SK-N-DZ (cell line): ENCODE measurements at places on chromosomes 3 and 15.

GRCh38 chr3:194395212-194395611, 3.9 kb downstream of the GP5 start:
- no peak for DNase-seq

DNA sequence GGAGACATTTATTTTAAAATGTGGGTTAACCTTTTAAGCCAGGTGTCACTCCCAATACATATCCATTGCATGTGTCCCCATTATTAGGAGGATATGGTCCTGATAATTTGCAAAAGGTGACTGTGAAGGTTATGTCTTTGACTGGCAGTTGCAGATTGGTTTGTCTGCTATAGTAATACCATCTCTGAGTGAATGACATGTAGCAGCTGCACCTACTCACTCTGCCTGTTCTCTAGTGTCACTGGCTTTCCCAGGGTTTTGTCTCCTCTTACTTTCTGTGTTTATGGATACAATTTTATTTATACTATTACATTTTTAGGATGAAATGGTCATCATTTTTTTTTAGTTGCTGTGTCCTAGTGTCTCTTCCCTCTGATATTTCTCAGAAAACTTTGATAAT, 393.2 kb downstream of the C3orf38 start:
- no peak for DNase-seq

DNA sequence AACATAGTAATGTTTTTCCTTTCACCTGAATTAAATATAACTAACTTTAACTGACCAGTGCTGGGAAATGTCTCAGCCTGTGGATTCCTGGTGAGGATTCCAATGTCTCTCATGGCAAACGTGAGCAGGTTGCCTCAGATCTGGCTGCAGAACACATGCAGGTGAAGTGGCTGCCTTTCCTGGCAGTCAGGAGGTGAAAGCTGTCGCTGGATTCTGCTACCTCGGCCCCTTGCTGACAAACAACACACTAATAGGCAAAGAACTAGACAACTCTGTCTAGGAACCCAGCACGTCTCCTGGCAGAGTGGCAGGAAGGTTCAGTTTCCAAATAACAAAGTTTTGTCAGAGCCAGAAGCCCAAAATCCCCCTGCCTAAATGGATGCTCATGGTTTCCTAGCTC, 400.8 kb upstream of the PPP2R3A start:
- DNase-seq: no peak

DNA sequence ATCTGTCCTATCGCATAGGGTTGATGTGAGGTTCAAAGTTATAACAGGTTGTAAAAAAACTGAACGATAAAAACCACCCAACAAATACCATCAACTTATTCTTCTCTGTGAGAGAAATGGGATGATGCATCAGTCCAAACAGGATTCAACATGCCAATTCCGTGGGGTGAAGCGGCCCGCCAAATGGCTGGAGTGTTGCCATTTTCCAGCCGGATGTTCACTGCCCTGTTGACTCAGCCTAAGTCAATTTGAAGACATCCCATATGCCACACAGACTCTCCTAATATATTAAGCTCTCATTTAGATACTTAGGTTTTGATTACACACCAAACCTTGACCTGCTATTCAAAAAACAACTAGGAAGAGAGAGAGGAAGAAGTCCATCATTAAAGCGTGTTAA, 311.1 kb downstream of the VPS13C start:
- no peak for DNase-seq

DNA sequence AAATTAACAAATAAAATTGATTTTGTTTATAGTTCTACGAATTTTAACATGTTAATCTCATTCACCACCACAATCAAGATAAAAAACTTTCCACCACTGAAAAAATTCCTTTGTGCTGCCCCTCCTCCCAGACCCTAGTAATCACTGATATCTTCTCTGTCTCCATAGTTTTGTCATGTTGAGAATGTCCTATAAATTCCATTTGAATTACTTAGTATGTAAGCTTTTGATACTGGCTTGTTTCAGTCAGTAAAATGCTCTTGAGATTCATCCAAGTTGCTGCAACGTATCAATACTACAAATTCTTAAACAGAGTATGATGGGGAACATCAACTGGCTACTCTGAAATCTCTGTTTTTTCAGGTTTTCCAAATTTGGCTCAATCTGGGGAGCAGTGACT, 129.6 kb downstream of the CTNNB1 start:
- DNase-seq: no peak

- no peak for DNase-seq
Observed at GRCh38 chr3:48070030-48070429, 53.8 kb upstream of the MAP4 start.

- DNase-seq: no peak
Observed at GRCh38 chr3:183591881-183592521, 36.5 kb upstream of the KLHL6 start.

DNA sequence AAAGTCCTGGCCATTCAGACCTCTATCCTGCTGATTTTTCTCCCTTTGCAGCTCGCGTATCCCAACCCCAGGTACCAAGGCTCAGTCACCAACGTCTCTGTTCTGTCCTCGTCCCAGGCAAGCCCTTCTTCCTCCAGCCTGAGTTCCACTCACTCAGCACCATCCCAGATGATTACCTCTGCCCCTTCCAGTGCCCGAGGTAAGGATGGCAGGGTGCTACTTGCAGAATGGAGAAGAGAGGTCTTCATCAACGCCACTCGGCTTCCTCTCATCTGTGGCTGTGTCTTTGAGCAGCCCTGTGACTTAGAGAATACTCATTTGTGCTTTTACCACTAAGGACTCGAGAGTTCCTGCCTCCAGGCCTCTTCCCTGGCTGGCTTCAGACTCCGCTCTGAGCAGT, 22.6 kb upstream of the MANF start:
- DNase-seq: no peak

GRCh38 chr3:167673221-167673620, 19.5 kb upstream of the WDR49 start:
- DNase-seq: no peak

GRCh38 chr3:139427283-139428060, 38.0 kb upstream of the COPB2 start:
- peak; percentile 72 for DNase-seq

DNA sequence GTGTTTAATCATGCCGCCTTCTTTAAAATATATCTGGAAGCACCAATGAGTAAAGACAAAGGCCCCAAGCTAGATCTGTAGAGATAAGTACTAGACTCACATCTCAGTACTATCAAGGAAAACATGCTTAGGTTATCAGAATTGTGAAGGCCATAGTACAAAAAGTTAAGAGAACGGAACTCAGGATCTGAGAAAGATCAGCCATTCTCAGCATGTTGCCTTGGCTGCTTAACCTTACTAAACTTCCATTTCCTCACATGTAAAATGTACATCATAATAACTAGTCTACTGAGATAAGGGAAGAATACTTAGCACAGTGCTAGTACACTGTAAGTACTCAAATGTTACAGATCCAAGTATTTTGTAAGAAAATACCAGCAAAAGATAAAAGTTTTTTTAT, 7.6 kb downstream of the DNAJC19 start:
- no peak for DNase-seq

- DNase-seq: no peak
Observed at GRCh38 chr3:57659806-57660439, 33.0 kb downstream of the DENND6A start.

DNA sequence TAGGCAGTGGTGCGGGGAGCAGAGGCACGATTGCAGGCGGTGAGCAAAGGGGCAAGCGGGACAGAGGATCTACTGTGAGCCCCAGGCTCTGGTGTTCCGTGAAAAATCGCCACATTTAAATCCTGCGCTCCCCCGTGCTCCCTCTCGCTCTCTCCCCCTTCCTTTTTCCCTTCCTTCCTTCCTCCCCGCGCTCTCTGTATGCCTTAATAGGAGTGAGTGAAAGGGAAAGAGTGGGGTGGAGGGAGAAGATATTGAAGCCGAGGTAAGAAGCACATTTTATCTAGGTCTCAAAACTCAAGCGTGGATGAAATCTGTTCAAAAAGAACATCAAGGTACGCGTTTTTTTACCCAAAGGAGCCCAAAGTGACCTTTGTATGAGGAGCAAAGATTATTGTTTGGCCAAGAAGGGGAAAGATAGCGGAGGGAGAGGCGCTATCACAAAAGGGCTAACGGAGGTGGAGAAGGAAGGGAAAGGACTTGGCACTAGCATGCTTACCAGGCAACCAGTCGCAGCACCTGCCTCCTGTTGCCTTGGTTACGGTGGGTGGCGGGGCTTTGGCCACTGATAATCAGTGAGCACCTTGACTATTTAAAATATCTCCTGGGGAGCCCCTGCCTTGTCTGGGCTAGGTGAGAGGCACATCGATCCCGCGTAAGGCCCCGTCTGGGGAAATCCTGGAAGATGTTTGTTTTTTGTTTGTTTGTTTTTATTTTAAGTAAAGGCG, 14.9 kb upstream of the AEN start:
- DNase-seq: no peak

- peak; percentile 24 for DNase-seq
Observed at GRCh38 chr15:44137750-44138149, 57.3 kb downstream of the FRMD5 start.

- no peak for DNase-seq
Observed at GRCh38 chr15:22866079-22866478, 27.6 kb downstream of the NIPA2 start.

- DNase-seq: no peak
Observed at GRCh38 chr15:77630956-77631744, 1.6 kb downstream of the LINGO1 start.

- no peak for DNase-seq
Observed at GRCh38 chr3:30162579-30162978, 443.8 kb upstream of the TGFBR2 start.

GRCh38 chr3:128334086-128334645, 132.5 kb downstream of the DNAJB8 start:
- DNase-seq: no peak

DNA sequence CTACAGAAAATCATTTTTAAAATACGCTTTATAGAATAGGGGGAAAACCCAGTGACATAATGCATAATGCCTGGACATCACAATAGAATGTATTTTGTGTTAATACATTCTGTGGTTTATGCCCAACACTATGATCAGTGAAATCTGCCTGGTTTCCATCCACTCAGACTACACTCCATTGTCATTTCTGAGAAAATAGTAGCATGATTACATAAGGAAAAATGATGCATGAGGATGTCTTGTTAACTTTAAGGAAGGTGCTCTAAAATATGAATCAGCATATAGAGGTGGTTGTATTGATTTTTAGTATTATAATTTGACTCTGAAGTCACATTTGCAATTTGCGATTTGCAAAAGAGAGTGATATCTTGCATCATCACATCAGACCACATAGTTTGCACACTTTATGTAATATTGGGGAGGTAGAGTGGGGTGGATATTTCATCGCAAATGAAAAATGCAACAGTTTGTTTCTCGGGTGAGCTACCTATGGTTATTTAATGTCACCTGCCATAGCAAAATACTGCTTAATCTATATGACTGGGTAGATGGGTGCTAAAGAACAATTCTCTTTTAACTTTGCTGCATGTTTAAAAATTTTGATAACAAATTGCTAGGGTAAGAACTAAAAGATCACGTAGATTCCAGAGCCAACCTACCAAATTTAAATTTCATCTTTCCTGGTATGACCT, 403.9 kb downstream of the IL5RA start:
- DNase-seq: peak; percentile 22

GRCh38 chr15:57245714-57246113, 130.6 kb upstream of the CGNL1 start:
- DNase-seq: no peak
